ENCODE measurements at places on chromosomes 6 and 20. TPM values are rescaled to one million over a fixed set of nuclear protein-coding genes. Genes with fewer than 3 reads are reported as not detected.

- no peak for DNase-seq
Observed at GRCh38 chr6:158654498-158654897, 4.6 kb downstream of the SYTL3 start.

DNA sequence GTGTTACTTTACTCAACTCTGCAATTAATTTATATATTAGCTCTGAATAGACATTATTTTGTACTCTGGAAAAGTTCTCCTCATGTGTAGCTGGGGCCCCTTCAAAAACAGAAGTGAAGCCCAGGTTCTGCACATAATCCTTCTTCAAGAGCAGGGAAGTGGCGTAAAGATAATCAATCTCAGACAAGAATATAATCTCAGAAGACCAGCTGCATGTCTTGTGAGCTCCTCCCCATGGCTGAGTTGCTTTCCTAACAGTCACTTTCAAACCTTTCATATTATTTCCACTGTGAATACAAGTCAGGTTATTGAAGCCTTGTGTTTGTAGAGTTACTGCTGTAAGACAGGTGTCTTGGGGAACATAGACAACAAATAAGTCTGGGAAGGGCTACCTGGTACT lies 691.9 kb downstream of the RFPL4B start:
- no peak for DNase-seq

- DNase-seq = no peak
Observed at GRCh38 chr6:75199889-75200288, 6.0 kb downstream of the COL12A1 start.

- no peak for DNase-seq
Observed at GRCh38 chr6:18306977-18307376, 42.6 kb upstream of the DEK start.

DNA sequence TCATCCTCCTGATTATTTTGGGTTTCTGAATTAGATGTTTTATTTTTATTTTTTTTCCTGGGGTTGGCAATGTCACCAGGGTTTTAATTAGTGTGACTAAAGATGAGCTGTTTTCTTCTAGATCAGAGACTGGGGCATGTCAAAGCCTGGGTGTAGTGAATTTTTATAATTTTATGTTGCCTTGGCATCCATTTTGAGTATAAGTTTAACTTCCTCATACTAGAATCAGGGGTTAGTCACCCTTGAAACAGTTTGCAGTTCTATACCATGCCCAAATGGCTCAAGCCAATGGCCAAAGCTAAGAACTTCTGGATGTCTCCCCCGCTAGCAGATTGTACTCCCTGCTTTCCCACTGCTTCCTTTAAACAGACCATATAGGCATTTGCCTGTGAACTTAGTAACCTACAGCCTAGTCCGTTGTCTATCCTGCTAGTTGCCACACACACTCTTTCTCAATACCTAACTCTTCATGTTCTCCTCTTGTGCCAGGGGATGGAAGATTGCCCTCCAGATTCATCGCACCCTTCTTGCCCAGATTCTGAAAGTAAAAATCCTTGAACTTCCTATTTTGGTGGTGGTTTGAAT lies 54.5 kb downstream of the KIAA0408 start:
- DNase-seq = no peak

- DNase-seq = no peak
Observed at GRCh38 chr6:80608881-80609280, 502.4 kb downstream of the BCKDHB start.

GRCh38 chr6:124613031-124613430 lies 349.2 kb upstream of the RNF217 start:
- DNase-seq = no peak

GRCh38 chr6:167013067-167013466 lies 13.9 kb downstream of the CEP43 start:
- DNase-seq = no peak

Gene FOXQ1
- total RNA-seq = 10.8 TPM

Gene LBP
- total RNA-seq = not detected

Gene SLC17A1
- not detected for total RNA-seq

Gene RAB44
- total RNA-seq = 0.26 TPM

Gene NR2E1
- not detected for total RNA-seq

Gene CST2
- total RNA-seq = not detected

Gene ALDH8A1
- total RNA-seq = 1.1 TPM

Gene OR5V1
- not detected for total RNA-seq
